ENCODE measurements at places on chromosomes 5 and 9.

GRCh38 chr5:79048437-79048836, 21.0 kb downstream of the DMGDH start:
- no peak for DNase-seq

- DNase-seq: no peak
These were observed 55.9 kb upstream of the UNC5A start for GRCh38 chr5:176754376-176754973.

- no peak for DNase-seq
These were observed 29.4 kb upstream of the SYNPO start for GRCh38 chr5:150611026-150611425.

- DNase-seq: no peak
These were observed 8.9 kb downstream of the LARS1 start for GRCh38 chr5:146173597-146173996.

GRCh38 chr9:109005678-109006077, 7.6 kb downstream of the CTNNAL1 start:
- DNase-seq: no peak

DNA sequence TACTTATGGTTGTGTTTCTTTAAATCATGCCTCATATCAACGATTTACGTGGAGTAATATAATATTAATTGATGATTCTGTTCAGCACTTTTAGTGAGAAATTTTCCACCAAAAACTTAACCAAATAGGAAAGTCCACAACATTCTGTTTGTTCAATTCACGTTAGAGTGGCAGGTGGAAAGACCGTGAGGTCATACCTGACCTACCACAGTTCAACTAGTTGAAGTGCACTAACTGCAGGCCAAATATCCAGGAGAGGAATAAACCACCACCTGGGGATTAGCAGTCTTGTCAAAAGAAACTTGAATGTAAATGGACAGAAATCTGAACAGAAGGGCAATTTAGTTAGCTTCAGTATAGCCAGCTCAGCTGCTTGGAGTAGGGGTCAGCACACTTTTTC, 577.7 kb downstream of the KIF4B start:
- DNase-seq: no peak

DNA sequence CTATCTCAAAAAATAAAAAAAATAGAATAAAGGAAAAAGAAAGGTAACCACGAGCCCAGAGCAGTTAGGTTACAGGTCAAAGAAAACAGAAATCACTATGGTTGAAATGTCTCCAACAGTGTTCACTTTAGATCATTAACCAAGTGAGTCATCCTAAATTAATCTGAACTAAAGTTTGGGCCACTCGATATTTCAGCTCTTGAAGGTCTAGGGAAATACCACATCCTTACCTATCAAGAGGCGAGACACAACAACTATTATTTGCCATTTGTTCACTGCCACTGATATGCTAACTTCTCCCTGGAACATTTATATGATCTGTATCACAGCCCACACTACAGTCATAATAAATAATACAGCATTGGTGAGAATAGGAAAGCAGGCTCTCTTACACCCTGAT, 111.3 kb upstream of the NR5A1 start:
- no peak for DNase-seq

DNA sequence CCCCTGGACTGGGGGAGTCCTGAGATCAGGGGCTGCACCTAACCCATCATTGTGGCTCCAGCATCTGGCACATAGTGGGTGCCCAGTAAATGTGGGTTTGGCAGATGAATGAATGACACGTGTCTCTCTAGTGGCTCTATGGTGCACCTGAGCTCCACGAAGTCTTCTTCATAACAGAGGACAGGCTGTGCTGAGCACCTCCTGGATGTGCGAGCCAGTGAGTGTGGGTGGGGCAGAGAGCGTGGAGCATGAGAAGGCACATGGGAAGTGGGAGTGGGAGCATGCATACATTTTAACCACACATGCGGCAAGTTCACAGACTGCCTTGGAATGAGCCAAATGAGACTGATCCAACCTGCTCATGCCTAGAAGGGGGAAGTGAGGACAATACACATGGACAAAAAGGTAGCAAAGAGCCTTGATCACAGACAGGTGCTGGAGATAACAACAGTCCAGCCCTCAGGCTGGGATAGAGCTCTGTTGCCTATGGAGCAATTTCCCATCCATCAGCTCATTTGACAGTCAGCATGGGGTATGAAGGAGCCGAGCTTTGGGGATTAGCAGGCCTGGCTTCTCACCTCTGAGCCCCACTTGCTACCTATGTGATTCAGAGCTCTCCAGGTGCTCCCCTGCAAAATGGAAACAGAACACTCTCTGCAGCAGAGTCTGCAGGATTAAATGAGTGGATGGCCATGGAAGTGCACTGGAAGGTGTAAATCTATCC, 76.2 kb upstream of the TBC1D2 start:
- no peak for DNase-seq

- DNase-seq: no peak
These were observed 20.4 kb upstream of the EXOC3 start for GRCh38 chr5:422323-423232.

- no peak for DNase-seq
These were observed 355.7 kb upstream of the IRX2 start for GRCh38 chr5:3107156-3107611.

DNA sequence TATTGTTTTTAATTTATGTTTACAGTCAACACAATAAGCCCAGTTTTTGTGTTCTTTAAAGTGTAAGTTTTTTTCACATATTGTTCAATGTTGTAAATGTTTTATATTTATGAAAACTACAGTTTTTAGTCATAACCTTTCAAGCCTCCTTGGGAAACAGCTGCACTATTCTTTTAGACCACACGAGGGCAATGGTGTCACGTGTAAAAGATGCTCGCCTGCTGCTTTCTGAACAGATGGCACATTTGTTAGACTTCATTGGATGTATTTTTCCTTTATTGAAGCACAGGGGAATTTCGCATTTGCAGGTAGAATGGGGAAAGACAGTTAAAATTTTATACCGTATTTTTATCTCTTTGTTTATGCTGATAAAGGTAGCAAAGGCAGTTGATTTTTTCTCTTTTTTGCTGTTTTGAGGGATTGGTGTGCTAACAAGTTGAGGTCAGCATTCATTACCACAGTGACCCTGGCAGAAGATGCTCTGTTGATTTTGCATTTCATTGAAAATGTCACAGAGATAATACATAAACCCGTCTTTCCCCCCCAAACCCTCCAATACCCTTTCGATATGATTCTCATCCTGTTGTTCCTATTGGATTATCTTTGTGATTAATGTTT, 59.0 kb downstream of the MAT2B start:
- peak; percentile 83 for DNase-seq
